GM23248 (cell line): ENCODE measurements at places on chromosomes 3 and 15.

DNA sequence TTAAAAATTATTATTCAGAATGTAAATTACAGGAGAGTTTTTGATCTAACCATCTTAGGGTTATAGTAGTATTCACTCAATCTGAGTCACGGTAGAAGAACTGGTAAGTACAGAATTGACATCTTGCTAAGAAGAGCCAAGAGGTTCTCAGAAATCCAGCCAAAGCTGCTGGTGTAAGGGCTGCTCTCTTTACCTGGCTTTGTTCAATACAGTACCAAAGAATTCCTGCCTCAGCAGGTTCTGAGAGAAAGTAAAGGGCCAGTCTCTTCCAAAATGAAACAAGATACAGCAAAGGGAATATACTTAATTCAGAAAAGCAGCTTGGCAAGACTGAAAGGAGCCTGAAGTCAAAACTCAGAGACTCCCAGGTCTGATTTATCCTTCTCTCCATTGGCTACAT, 193.1 kb downstream of the TNIK start:
- DNase-seq, result no peak

- peak; percentile 75 for DNase-seq
These were observed 5.5 kb upstream of the CD200 start for GRCh38 chr3:112327371-112327951.

- DNase-seq, result peak; percentile 73
These were observed 122.2 kb downstream of the KLHL25 start for GRCh38 chr15:85672332-85673084.

GRCh38 chr3:159273608-159274007, 471.8 kb downstream of the MFSD1 start:
- DNase-seq, result peak; percentile 71

DNA sequence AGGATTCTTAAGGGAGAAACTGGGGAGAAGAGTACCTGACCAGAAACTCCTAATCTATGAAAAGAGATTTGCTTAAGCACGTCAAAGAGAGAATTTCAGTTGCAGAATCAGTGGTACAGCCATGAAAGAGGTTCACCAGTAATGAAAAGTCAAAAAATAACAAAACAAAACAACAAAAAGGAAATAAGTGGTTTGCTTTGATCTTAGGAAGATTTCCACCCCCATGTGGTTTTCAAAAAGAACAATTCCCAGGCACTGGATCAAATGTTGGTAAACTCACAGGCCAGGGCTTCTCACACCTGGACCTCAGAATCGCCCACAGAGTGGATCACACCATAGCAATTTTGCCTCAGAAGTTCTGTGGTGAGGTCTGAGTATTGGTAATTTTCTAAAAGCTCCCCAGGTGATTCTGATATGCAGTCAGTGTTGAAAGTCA, 67.5 kb downstream of the TMEM39A start:
- no peak for DNase-seq

DNA sequence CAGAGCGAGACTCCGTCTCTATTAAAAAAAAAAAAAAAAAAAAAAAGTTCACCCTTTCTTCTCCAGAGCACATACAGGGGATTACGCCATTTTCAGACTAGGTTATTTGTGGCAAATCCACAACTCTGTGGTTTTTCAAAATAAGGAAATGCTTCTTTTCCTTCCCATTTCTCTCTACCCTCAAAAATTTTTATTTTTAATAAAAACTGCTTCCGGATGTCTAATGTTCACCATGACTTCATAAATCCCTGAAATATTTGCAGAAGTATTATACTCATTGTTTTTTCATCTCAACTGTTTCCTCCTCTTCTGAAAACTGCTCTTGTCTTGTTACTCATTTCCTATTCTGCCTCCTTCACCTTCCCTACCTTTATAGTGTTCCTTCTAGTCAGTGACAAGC, 45.0 kb upstream of the SLC12A8 start:
- DNase-seq, result no peak

- no peak for DNase-seq
These were observed 1.7 kb upstream of the CFAP91 start for GRCh38 chr3:119700920-119701734.

DNA sequence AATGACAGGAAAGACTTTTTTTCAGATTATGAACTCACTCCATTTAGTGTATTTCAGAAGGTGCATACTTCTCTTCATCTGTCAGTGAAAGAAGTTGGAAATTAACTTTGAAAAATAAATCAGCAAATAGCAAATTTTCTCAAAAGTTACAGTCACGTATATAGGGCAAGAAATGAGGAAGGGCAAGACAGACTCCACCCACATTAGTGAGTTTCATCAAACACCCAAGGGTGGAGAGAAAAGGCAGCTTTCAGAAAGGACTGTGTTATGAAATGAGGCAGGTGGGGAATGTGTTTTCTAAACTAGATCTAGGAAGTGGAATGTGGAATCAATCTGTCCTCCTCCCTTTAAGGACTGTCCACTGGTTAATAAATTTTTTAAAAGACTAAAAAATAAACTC, 2.9 kb downstream of the SLC22A13 start:
- no peak for DNase-seq

GRCh38 chr15:33440900-33441299, 130.1 kb downstream of the RYR3 start:
- DNase-seq, result no peak
